ENCODE measurements at places on chromosomes 16 and 17. TPM values are rescaled to one million over a fixed set of nuclear protein-coding genes. Genes with fewer than 3 reads are reported as not detected.

DNA sequence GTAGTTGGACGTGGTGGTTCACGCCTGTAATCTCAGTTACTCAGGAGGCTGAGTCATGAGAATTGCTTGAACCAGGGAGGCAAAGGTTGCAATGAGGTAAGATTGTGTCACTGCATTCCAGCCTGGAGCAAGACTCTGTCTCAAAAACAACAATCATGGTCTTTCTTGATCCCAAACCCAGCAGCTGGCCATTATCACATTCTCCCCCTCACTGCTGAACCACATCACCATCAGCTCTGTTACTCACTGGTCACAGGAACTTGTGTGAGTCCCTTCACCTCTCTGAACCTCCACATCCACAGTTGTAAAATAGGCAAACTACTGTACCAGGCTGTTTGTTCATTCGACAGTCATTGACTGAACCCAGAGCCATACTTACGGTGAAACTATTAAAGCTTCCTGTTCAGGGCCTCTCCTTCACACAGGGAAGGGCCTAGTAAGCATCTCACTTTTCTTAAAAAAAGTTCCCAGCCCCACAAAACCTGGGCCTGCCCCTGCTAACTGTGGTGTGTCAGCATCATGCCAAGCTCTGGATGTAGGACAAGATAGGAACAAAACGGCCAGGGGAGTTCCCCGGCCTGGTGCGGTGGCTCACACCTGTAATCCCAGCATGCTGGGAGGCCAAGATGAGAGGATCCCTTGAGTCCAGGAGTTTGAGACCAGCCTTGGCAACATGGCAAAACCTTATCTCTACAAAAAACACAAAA is 104.7 kb downstream of the COPRS start:
- H3K4me3 ChIP-seq, result no peak overlapping the region
- no peaks in the 10 kb centered on the region for H3K27me3 ChIP-seq

DNA sequence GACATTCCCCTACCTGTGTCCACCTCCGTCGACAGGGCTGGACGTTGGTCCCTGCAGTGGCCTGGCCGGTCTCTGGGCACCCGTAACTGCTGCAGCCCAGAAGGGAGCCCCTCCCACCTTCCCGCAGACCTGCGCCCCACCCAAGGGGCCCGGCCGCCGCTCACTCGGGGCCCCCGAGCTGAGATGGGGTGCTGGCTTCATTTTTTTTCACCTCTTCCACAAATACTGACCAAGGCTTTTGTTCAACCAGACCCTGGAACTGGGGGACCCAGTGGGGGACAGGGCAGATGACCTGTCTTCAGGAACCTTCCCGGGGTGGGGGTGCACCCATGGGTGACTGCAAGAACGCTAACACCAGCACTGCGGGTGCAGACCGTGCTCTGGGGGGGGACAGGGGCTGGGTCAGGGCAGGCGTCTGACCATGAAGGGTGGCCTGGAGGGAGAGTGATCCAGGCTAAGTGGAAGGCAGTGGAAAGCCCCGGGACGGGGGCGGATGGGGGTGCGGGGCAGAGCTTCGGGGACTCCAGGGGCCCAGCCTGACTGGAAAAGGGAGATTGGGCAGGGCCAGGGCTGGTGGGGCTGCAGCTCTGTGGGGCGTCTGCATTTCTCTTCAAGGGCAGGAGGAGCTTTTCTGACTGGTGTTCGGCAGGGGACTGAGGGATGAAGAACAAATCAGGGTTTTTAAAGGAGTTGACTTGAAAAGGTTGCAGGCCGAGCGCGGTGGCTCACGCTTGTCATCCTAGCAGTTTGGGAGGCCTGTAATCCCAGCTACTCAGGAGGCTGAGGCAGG is 42.3 kb downstream of the SLC7A5 start:
- H3K27ac ChIP-seq, result peak overlapping the region; percentile 12
- no peak for DNase-seq
- H3K4me1 ChIP-seq, result peaks cover 12% of the 10 kb centered on the region
- peaks cover 6% of the 10 kb centered on the region for H3K27me3 ChIP-seq
- H3K4me3 ChIP-seq, result no peak overlapping the region

Gene LRRC36
- not detected for total RNA-seq

Gene KRTAP17-1
- total RNA-seq, result not detected

GRCh38 chr16:70796301-70796700 is 4.7 kb downstream of the VAC14 start:
- H3K4me1 ChIP-seq, result peaks cover 18% of the 10 kb centered on the region
- H3K4me3 ChIP-seq, result no peak overlapping the region
- H3K36me3 ChIP-seq, result no peaks in the 10 kb centered on the region
- DNase-seq, result no peak
- peaks cover 3% of the 10 kb centered on the region for H3K27me3 ChIP-seq
